Esophagus squamous epithelium (tissue), 5 donors: ENCODE measurements at places on chromosomes 7 and 10.

DNA sequence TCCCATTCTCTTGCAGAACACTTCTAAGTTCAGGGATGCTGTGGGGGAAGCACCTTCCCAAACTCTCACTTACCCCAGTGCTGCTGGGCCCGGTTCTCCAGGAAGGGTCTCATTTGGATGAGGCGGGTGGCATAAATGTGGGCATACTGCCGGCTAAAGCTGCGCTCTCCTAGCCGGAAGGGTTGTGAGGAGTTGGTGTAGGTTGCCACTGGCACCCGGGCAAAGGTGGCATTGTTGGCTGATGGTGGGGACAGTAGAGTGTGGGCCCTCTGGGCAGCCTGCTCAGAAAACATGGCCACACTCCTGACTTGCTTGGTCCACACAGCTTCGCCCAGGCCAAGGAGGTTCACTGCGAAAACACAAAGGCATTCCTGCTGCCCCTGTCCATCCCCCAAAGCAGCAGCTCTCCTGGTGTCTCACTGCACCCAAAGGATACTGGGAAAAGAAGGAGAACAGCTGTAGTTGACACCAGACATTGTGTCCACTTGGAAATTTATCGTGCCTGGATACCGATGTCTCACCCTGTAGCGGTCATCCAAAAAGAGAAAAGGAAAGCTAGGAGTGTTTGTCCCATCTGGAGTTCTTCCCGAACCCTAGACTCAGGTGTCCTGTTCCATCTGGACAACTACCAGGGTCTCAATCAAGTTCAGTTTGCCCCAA, 1.5 kb downstream of the POLD2 start:
- DNase-seq, result no peak

DNA sequence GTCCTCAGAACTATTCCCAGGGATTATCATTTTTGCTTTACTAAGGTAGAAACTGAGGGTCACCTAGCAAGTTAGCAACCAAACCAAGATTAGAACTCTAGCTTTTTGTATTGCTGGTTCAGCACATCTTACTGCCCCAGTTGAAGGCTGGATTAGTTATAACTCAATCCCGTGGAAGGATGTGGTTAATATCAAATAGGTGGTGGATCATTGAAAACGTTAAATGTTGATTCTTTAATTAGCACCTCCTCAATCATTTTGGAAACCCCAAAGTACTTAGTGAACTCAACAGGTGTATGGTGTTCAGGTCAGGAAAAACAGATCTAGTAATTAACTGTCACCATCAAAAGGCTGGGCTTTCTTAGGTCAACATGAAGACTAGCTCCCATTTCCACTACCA, 152.4 kb downstream of the ARID5B start:
- DNase-seq, result no peak

GRCh38 chr10:106043863-106044262, 1120.6 kb downstream of the SORCS1 start:
- no peak for DNase-seq

GRCh38 chr10:93204494-93205485, 131.1 kb downstream of the CYP26A1 start:
- DNase-seq, result no peak

- no peak for DNase-seq
Measured at GRCh38 chr7:20330928-20331909, 519 bp downstream of the ITGB8 start.

GRCh38 chr7:137040745-137041144, 172.3 kb downstream of the CHRM2 start:
- no peak for DNase-seq
